ENCODE measurements at places on chromosomes 7 and 10.
A peak's percentile ranks its signal among the peaks of the same experiment; 100 is the strongest.

GRCh38 chr10:106338486-106338885 lies 826.0 kb downstream of the SORCS1 start:
- DNase-seq: no peak

GRCh38 chr7:24912874-24913514 lies 67.0 kb downstream of the OSBPL3 start:
- DNase-seq: no peak

DNA sequence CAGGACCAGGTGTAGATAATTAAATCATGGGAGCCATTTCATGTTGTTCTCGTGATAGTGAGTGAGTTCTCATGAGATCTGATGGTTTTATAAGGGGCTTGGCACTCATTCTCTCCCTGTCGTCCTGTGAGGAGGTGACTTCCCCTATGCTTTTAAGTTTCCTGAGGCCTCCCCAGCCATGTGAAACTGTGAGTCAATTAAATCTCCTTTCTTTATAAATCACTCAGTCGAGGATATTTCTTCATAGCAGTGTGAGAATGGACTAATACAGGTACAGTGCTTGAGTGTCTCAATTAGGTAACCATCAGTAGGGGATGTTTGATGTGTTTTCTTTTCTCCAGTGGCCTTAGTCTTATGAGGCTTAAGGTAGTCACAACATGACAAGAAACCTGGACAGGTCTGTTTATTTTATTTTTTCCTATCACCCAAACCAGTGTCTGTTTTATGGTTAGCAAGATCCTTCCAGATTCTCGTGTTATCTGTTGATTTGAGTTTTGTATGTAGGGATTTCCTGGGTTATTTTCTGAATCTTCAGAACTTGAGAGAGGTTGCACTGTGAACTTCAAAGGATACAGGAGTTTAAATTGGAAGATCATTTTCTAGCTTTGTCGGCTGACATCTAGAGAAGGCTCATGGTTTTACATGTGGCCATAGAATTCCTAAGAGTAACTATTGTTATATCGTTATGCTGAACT lies 32.1 kb downstream of the UMAD1 start:
- DNase-seq: no peak

DNA sequence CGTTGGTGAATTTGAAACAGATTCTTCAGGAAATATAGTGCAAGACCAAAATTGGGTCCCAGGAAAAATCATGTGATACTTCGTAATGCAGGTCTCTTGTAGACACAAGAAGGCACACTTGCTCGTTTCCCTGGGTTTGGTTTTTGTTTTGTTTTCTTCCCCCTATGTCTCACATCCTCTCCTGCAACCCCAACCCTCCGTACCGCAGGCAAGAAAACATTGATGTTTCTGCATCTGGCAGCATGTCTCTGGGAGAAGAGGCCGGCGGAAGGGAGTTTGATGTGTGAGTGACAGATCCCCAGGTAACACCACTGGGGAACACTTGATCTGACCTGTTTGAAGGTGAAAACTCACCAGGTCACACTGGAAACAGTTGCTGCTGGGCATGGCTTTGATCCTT lies 718.5 kb downstream of the AUTS2 start:
- no peak for DNase-seq

GRCh38 chr7:91293136-91293535 lies 28.9 kb downstream of the FZD1 start:
- DNase-seq: no peak

DNA sequence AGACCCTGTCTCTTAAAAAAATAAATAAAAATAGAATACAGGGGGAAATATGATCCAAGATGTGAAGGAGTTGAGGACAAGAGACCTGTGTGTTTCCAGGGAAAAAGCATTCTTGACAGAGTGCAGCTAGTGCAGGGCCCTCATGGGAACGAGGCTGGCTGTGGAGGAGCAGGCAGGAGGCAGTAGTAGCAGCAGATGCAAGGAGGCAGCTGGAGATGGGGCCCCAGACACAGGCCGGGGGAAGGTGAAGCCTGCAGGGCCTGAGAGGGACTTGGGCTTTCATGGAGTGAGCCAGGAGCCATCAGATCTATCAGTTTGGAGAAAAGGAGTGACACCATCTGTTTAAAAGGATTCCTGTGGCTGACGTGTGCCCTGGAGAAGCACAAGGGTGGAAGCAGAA lies 71.4 kb upstream of the ZNF438 start:
- DNase-seq: peak; percentile 43

DNA sequence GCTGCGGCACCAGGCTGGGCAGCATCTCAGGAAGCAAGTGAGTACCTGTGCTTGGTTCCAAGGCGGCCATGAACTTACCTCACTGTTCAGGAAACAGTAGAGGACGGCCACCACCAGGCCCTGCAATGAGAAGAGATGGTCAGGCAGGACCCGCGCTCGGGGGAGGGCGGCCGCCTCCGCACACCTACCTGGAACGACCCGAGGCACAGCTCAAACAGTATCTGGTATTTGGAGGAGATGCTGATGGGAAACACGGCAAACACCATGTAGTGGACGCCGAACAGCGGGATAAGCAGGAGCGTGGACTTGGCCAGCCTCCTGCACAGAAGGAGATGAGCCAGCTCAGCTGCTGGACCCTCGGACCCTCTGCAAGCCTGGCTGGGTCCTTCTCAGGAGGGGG lies 112.9 kb downstream of the VIPR2 start:
- DNase-seq: no peak

- DNase-seq: no peak
These were observed 158.8 kb downstream of the TWIST1 start for GRCh38 chr7:18958627-18959026.

- DNase-seq: peak; percentile 10
These were observed 19.3 kb downstream of the ELMO1 start for GRCh38 chr7:37429435-37429791.

DNA sequence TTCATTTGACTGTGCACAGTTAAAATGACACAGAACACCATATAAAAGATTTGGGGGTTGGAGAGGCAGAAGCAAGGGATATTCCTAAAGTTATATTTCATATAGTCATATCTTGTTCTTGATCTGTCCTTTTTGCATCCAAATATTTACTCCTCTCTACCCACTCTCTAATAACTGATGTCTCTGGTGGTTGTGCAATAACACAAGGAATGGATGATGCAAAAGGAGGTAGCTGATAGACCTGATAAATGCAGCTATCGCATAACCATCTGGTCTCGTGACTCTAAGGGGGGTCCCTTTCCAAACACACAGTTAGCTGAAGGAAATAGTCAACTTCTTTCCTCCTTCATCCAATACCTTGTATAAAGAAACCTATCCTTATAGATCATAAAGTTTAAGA lies 123.1 kb downstream of the POLR1F start:
- no peak for DNase-seq

- DNase-seq: no peak
These were observed 4.4 kb upstream of the CCL26 start for GRCh38 chr7:75776295-75776971.

DNA sequence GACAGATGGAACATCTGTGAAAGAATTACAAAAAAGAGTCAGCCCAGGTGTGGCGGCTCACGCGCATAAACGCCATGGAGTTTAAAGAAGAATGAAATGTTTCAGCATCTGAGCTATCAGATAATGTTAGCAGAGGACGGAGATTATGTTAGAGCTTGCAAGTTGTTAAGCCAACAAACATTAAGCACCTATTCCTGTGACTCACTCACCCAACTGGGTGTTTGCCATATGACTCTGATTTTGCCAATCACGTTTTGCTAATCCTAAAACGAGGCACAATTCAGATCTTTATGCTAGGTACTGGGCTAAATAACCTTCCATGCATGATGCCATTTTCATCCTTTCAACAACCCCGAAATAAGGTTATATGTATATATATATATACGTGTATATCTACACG lies 29.0 kb upstream of the CCNY start:
- DNase-seq: no peak

DNA sequence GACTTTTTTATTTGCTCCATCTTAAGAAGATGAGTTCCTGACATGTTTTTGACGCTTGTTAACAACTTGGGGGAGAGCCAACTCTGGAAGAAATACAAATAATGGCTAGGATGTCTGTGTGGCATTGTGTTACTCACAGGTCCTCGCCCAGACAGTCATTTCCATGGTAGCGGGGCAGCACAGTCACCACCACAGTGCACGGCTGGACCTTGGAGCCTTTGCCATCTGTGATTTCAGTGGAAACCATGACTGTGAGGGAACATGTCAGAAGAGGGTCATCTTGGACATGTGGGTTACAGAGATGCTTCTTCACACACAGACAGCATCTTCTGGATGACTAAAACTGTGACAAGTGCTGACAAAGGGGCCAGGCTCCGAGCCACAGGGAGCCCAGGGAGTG lies 74.5 kb downstream of the PKD1L1 start:
- no peak for DNase-seq

DNA sequence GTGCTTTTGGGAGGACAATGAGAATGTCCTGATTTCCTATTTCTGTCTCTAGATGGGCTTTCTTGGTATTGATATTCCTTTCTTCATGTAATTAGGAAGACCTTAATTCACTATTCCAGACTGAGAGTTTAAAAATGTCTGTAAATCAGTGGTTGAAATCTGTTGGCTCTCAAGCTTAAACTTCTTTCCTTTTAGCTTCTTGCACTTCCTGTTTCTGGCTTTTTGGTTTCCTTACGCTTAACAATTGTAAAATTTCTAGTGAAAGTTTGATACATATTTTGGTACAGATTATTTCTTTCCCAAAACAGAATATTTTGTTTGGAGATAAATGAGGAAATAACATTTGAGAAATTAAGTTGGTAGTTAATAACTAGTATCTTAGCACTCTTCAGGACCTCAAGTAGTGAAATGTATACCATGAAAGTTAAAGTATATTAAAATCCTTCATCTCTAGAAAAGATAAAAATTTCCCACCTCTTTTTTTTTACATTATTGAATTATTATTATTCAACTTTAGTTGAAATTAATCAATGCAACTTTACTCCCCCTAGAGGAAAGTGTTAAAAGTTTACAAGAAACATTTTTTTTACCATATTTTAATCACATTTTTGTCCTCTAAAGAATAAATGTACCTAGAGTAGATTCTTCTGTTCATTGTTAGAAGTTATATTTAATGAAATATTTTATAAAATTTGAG lies 137.2 kb downstream of the PHTF2 start:
- DNase-seq: no peak

DNA sequence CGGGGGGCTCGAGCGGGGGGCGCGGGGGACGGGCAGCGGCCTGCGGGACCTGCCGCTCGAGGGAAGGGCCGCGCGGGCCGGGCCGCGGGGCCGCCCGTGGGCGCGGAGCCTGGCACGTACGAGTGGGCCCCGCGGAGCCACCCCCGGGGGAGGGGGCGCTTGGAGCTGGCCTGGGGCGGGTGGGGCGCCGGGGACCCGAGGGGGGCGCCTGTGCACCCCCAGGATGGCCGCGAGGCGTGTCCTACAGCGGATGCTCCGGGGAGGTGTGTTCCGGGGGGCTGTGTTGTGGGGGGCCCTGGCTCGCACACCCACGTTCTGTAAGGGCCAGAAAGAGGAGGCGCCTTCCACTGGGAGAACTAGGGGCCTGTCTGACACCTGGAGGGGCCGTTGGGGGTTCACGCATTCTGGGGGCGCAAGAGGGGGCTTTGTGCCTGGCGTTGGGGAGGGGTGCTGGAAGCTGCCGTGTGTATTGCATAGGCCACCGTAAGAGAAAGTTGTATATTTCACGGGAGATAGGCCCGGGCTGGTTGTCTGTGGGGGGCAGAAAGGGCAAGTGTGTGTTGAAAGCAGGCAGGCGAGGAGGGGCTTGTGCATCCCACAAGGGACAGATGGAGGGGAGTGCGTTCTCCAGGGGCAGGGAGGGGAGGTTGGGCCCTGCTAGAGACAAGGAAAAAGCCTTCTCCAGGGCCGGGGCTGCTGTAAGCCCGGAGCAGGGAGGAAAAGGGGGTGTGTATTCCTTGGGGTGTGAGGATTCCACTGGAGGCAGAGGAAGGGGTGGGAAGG lies 663 bp downstream of the VPS37D start:
- peak; percentile 79 for DNase-seq

- no peak for DNase-seq
These were observed 84.1 kb downstream of the SEC61G start for GRCh38 chr7:54674891-54675290.

- no peak for DNase-seq
These were observed 50.3 kb upstream of the RSU1 start for GRCh38 chr10:16867556-16867955.

DNA sequence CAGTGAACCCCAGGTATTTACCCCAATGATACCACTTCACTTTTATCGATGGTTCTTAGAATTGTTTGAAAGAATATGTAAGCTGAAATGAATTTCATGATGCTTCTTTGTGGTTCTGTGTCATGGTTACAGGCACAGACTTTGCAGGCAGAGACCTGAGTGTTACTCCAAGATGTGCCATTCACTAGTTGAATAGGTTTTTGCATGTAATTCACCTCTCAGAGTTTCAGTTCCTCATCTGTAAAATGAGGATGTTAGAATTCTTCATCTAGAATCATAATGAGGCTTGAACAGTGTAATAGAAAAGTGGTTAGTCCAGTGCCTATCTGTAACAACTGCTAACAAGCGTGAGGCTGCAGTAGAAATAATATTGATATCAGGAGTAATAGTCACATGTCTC lies 54.6 kb downstream of the VSTM2A start:
- DNase-seq: no peak

- DNase-seq: no peak
These were observed 48.3 kb upstream of the STEAP4 start for GRCh38 chr7:88355011-88355410.

DNA sequence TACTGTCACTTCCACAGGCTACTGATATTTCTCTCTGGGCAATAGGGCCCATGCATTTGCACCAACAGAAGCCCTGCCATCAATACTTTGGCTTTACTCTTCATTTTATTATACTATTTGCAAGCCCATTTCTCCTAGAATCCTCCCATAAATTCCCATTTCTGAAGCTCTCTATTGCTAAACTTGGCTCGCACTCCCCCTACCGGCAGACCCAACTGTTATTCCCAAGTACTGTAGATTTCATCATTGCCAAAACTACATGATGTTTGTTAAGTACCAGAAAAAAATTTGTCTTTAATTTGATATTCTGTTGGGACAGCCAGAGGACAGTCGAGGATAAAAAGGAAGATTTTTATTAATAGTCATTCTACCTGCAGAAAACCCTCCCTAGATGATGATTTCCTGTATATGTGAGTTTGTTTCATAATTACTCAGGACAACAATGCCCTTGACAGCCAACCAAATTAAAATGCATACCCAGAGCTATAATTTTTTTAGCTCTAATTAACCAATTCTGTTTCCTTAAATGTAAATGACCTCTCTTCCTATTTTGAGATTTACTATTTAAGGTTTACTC lies 298.6 kb downstream of the REEP3 start:
- peak; percentile 61 for DNase-seq

DNA sequence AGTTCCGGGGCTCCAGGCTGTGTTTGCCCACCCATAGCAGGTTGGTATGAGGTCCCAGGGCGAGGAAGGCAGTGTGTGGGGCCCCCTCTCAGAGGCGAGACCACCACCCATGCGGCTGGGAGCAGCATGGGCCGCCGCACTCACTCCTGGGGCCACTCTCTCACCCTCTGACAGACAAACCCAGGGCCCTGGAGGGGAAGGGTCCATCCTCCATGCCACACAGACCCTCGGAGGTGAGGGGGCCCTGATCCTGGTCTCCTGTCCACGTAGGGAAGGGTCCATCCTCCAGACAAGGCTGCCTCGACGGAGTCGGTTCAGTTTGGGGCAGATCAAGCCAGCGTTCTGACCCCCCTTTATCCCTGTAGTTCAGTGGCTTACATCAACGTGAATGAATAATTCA lies 230.8 kb downstream of the ELFN1 start:
- no peak for DNase-seq

GRCh38 chr7:28163949-28164348 lies 16.6 kb downstream of the JAZF1 start:
- DNase-seq: no peak

- DNase-seq: no peak
These were observed 500.6 kb upstream of the IGFBP3 start for GRCh38 chr7:46421441-46422230.

GRCh38 chr7:14835384-14835783 lies 67.2 kb downstream of the DGKB start:
- DNase-seq: no peak

Measured in WERI-Rb-1 (cell line).